ENCODE measurements at places on chromosomes 6 and 20.

GRCh38 chr20:25466846-25467245, 59.4 kb downstream of the GINS1 start:
- DNase-seq, result no peak

GRCh38 chr6:30446259-30446658, 43.0 kb upstream of the HLA-E start:
- DNase-seq, result no peak

GRCh38 chr6:9361749-9362148, 926.4 kb upstream of the SLC35B3 start:
- DNase-seq, result no peak

DNA sequence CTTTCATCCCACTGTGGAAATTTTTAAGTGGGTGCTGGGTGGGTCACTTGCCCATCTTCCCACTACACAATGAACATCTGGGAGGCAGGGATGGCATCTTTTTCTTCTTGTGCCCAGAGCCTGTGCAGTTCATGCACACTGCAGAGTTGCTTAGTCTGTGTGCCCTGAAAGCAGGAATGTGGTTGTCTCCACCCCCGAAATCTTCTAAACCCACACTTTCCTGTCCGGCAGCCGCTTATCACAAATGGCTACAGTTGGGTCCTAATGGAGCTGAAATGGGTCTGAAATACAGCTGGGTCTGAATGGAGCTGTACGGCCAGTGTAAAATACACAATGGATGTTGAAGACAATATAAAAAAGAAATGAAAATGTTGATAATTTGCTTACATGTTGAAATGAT, 112.1 kb upstream of the PMEPA1 start:
- no peak for DNase-seq

DNA sequence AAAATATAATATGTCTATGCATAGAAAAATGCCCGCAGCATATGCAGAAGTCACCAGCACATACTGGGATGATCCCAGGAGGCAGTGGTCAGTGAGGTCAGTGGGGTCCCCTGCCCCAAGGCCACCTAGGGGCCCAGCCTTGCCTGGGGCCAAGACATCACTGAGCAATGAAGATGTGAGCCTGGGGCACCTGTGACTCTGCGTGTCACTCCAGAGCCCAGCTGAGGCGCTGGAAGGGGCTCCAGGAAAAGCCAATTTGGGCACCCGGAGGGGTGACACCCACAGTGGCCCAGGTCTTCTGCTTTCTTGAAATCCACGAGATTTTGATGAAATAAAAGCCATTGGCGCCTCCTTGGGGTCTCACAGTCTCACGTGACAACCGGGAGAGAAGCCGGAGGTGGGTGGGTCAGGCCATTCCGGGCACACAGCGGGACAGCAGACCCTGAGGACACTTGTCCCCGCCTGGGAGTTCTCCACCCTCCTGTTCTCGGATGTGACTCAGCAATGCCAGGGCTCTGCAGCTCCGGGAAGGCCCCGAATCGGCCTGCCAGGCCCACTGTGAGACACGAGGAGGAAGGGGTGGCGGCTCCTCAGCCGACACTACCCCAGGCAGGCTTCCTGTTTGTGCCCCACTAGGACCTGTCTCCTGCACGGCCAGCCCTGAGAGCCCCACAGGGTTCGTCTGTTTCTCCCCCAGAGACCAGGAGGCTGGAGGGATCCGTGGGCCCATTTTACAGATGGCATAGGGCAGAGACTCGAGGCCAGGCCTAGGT, 24.4 kb upstream of the SLCO4A1 start:
- DNase-seq, result no peak

GRCh38 chr6:34170346-34170745, 24.5 kb upstream of the GRM4 start:
- DNase-seq, result no peak

- DNase-seq, result no peak
Observed at GRCh38 chr6:110708295-110708950, 106.8 kb downstream of the CDK19 start.

DNA sequence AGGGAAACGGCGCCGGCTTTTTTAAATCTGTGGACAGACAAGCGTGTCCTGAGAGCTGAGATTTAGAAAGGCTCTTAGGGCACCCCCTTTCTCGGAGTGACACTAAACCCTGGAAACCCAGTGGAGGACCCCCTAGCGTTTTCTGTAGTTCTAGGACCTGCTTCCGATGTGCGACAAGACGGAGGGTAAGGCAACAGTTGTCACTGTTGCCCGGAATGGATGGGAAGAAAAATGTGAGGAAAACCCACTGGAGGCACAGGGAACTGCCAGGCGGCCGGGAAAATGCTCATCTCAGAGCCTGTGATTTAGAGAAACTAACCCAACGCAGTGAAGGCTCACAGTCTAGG, 551 bp upstream of the ATP5F1E start:
- DNase-seq, result no peak

GRCh38 chr6:111646942-111647341, 41.3 kb upstream of the TRAF3IP2 start:
- DNase-seq, result no peak

- no peak for DNase-seq
Observed at GRCh38 chr6:84460491-84460890, 233.0 kb upstream of the CEP162 start.

GRCh38 chr6:150238846-150239407, 96.1 kb downstream of the PPP1R14C start:
- DNase-seq, result no peak

DNA sequence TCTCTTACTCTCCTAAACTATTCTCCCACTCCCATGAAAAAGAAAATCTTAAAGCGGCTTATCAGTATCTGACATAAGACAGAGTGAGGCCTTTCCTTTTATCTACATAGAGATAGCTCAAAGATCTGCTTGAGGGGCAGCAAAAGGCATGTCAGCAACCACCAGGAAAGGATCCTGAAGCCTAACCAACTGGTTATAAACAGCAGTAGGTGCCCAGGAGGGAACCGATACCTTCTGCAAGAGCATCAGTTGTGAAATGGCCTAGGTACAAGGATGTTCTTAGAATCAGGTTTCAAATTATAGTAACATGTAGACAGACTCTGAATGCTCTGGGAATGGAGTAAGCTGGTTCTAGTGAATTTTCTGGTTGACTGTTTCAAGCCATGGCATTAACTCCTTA, 21.4 kb downstream of the JARID2 start:
- DNase-seq, result no peak

DNA sequence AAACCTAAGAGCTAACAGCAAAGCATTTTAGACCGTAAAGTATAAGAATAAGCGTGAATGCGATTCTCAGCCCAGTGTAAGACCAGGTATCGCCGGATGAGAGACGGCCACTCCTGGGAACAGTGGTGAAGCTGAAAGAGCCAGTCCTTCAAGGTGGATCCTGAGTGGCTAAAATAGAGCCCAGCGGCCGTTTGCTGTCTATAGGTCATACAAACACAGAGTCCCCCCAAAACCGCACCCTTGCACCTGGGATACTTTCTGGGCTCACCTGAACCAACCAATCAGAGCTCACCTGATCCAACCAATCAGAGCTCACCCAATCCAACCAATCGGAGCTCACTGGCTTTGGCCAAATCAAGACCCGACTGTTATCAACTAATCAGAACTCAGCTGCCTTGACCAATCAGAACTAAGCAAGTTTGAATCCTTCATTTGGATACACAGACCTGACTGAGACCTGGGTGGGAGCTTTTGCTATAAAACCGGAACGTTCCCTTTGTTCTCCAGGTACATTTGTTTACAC, 248.2 kb downstream of the DLL1 start:
- no peak for DNase-seq

DNA sequence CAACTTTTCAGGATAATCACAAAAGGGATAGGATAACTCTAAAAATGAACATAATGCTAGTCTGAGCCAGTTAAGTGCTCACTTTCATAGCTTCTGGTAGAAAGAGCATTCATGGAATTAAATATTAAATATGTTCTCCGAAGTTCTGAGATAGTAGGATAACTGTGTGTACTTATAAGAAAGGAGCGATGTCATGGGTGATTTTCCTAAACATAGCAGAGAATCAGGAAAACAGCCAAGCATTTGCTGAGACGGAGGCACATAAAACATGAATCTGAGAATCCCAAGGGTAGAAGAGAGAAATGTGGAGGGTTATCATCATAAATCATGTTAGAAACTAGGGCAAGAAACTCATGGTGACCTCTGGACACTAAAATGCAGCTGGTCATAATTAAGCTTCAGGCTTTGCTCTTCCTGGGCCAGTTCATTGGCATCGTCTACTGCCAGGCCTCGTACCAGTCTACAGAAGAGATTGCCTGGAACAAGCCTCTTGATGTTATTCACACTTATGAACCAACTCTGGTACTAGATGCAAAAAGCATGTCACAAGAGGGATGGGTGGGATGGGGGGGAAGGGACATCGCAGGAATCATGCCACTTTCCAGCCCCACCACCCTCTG, 436.6 kb downstream of the PRKN start:
- DNase-seq, result no peak

GRCh38 chr6:115945812-115946211, 114.9 kb downstream of the FRK start:
- no peak for DNase-seq

DNA sequence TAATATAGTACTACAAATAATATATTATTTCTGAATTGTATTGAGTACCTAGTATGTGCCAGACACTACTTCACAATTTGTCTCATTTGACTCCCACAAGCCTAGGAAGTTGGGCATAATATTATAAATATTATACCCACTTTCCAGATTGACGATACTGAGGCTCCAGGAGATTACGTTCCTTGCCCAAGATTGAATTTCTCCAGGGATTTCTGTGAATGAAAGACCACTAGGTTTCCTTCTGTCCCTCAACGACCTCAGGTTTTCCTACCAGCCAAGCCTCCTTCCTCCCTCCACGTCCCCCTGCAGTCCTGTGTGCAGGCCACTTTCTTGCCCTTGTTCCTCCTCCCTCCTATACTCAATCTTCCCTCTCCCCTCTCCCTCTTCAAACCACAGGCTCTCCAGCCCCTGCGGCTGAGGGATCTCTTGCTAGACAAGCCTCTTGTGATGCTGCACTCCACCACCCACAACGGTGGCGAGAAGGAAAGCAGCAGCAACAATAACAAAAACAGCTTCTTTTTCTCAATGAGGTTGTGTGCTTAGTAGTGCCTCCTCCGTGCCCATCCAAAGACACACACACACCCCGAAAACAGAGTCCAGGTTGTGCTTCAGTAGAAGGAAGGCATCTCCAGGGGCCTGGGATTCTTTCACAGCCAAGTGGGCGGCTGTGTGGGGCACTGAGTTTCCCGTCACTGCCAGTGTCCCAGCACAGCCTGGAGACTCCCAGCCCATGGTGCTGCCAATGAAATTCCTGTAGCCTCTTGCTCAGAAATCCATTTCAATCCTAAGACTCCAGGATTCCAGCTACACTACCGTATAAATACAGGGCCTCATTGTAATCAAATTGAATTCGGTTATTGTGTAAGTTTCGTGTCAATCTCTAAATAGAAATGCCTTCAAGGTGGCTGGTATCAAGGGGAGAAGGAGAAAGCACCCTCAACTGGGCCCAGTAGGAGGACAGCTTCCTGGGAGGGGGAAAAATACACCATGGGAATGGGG, 94.4 kb downstream of the NCR2 start:
- no peak for DNase-seq

DNA sequence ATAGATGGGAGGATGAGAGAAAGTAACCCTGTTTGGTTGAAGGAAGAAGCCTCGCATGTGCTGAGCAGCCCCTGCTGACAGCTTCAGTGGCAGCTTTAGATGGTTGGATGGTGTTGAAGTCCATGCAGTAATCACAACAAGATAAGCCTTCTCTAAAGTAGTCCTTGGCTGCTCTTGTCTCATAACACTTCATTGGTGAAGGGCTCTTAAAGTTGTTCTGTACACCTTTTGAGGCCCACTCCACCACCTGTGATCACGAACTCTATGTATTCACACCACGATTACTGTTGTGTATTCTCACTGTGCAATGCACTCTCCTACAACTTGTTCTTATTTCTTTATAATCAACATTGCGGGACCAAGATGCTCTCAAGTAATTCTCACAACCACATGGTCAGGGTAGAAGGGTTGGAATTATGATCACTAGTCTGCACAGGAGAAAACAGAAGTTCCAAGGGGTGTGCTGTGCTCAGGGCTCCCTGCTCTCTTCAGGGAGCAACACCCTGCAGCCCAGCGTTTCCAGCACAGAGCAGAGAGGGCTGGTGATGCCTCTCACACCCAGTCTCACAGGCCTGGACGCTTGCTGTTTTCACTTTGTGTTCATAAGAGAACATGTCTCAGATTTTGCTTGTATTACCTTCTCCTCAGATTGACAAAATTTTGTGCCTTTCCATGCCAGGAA, 294.4 kb downstream of the SMOC2 start:
- no peak for DNase-seq

GRCh38 chr20:51221791-51222408, 199.0 kb upstream of the KCNG1 start:
- no peak for DNase-seq

- no peak for DNase-seq
Observed at GRCh38 chr6:19410481-19410880, 426.7 kb upstream of the ID4 start.

GRCh38 chr6:46628976-46629375, 23.6 kb downstream of the CYP39A1 start:
- no peak for DNase-seq

DNA sequence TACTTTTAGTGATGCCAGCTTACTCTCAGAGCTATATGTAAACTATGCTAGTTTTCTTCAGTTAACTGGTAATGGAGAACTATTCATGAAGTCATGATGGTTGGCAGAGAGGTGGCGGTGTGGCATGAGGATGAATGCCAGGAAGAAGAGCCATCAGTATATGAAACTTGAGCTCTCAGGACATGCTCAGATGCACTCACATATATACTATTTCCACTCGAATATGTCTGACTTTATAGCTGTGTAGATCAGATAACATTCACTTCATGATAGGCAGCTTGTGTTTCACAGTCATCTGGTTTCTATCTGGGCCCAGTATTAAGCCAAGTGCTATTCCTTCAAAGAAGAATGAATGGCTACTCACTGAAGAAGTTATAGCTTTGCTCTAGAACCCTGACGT, 46.2 kb upstream of the CEP85L start:
- DNase-seq, result no peak

DNA sequence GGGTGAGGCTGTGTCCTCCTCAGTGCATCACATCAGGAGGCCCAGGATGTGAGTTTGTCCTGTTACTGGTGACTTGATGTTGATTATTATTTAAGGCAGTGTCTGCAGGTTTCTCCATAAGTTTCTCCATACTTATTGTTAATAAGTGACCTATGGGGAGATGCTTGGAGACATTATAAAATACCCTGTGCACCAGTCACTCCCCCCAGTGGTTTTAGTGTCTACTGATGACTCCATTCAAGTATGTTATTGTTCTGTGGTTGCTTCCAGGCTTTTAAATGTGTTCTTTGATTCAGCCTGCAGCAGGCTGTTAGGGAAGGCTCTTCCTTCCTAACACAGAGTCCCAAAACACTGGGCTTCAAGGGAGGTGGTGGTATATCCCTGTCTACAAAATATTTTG, 14.6 kb upstream of the CST3 start:
- DNase-seq, result no peak

- DNase-seq, result no peak
Observed at GRCh38 chr20:63439866-63440265, 32.6 kb downstream of the KCNQ2 start.

- DNase-seq, result no peak
Observed at GRCh38 chr20:38266426-38266825, 5.9 kb upstream of the KIAA1755 start.

- DNase-seq, result no peak
Observed at GRCh38 chr20:680638-681187, 5.1 kb upstream of the SCRT2 start.

- DNase-seq, result no peak
Observed at GRCh38 chr6:160996131-160996601, 4.6 kb downstream of the MAP3K4 start.

GRCh38 chr6:21556511-21556910, 37.0 kb upstream of the SOX4 start:
- no peak for DNase-seq

All from stimulated activated CD8-positive, alpha-beta memory T cell treated with anti-CD3 and anti-CD28 coated beads, Interleukin-15, amount 100 ng/mL, for 24 hours (primary cell).